Fibroblast of skin of left quadriceps (primary cell): ENCODE measurements at places on chromosomes 12 and 14.

DNA sequence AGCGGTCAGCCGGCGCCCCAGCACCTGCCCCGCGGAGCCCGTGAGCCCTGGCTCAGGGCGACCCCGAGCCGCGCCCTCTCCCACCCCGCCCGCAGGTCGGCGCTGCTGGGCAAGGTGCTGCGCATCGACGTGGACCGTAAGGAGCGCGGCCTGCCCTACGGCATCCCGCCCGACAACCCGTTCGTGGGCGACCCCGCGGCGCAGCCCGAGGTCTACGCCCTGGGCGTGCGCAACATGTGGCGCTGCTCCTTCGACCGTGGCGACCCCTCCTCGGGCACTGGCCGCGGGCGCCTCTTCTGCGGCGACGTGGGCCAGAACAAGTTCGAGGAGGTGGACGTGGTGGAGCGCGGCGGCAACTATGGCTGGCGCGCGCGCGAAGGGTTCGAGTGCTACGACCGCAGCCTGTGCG, 14.4 kb downstream of the HHIPL1 start:
- no peak for DNase-seq

GRCh38 chr14:22646570-22647254, 2.6 kb upstream of the OR6J1 start:
- peak; percentile 67 for DNase-seq

- no peak for DNase-seq
Observed at GRCh38 chr14:105582639-105583038, 56.3 kb downstream of the TMEM121 start.

- DNase-seq = no peak
Observed at GRCh38 chr14:104856157-104856868, 8.8 kb upstream of the CEP170B start.

- no peak for DNase-seq
Observed at GRCh38 chr12:69698054-69698453, 1.0 kb downstream of the BEST3 start.

DNA sequence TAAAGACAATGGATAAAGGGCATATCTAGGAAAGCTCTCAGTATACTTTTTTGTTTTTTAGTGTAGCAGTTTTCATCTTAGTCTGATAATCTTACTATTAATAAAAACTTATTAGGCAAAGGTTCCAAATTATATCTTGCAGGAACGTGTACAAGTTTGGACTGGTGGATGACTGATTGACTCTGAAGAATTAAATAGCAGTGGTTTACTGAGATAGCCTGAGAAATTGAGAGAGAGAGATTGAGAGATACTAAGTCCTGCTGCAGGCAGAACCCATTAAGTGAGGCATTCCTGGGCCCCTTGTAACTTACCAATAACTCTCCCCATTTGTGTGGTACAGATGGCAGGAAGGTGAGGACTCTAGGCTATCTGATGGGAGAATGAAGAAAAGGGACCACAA, 80.2 kb upstream of the SLC38A2 start:
- no peak for DNase-seq

DNA sequence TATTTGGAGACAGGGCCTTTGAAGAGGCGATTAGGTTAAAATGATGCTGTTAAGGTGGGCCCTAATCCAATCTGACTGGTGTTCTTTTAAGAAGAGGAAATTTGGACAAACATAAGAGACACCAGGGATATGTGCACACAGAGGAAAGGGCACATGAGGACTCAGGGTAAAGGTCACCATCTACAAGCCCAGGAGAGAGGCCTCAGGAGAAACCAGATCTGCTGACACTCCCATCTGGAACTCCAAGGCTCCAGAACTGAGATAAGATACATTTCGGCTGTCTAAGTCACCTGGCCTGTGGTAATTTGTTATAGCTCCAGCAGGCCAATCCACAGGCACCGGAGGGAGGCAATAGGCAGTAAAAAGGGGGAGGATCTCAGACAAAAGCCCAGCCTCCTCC, 48.6 kb downstream of the KICS2 start:
- DNase-seq = no peak

DNA sequence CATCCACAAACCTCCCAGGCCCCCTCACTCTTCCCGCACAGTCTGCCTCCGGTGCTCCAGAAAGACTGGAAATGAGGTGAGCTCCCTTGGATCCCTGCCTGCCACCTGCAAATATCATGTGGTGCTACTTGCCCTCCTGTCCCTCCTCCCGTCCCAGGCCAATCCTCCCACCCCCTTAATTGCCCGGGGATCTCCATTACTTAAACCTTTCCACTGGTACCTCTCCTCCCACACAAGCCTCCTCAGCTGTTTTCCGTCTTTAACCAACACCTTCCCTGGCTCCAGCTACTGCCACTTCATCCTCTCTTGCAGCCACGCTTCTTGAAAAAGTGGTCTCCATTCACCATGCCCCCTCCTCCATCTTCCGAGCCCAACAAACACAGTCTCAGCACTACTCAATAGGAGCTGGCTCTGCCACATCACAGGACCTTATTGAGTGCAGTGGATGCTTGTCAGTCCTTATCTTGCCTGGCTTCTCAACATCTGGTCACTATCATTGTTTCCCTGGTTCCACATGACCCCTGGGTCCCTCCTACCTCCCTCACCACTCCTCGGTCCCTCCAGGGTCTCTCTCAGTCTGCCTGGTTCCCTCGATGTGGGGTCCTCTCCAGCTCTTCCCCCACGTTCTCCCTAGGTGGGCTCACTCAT, 11.5 kb downstream of the FAIM2 start:
- no peak for DNase-seq

DNA sequence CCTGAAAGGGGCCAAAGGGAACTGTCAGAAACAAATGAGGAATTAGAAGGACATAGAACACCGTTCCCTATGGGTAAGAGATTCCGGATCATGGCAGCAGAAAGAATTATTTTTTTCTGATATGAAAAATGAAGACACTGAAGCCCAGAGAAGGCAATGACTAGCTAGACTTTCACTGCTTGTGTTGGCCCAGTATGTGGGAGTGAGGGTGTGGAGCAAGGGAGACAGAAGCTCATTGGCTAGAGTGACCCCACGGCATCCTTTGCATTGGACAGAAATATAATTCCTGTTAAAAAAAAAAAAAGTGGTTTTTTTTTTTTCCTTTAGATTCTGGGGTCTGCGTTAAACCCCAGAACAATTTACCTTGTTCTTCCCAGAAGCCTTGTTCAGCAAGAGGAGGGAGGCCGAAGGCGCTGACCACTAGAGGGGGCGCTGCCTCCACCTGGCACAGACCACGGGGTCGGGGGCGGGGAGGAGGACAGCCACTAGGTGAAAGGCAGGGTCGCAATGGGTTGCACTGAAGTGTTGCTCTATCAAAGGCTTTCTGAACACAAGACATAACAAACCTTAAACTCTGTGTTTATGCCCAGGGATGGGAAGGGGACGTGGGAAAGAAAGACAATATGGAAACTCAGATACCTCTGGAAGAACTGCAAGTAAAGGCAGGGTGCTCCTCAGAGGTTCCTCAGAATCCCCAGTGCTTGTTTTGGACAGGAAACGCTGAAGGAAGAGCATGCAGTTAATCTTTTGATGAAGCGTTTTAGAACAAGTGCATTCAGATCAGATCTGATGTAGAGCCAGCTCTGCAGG, 156.8 kb downstream of the KCNA5 start:
- no peak for DNase-seq

- no peak for DNase-seq
Observed at GRCh38 chr14:50335389-50335788, 23.3 kb downstream of the DMAC2L start.

DNA sequence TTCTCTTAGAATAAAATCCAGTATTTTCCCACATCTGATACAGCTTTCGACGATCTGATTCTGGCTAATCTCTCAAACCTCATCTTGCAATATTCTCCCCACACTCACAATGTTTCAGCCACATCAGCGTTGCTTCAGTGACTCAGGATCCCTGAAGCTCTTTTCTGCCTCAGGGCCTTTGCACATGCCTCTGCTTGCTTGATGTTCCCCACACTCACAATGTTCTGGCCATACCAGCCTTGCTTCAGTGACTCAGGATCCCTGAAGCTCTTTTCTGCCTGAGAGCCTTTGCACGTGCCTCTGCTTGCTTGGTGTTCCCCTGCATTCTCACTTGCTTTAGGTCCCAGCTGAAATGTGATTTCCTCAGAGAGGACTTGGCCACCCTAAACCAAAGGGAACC, 2.6 kb downstream of the C12orf42 start:
- DNase-seq = no peak

DNA sequence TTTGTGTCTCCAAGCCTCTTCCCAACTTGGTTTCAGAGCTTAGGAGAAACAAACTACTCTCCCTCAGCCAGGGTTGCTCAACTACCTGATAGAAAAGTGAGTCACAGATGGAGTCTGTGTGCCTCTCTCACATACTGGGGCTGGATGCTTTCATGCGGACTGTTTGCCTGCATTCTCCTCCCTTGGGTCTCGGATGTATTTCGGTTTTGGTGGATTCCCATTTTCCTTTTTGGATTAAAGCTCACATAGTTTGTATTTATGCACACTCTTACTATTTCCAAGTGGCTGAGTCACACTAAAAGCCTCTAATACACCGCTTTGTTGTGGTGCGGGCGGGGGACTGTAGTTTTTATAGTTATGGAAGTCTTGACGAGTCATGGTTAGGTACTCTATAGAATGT, 505.4 kb downstream of the LRFN5 start:
- peak; percentile 25 for DNase-seq

- DNase-seq = no peak
Observed at GRCh38 chr14:95840094-95840700, 36.4 kb upstream of the TUNAR start.

DNA sequence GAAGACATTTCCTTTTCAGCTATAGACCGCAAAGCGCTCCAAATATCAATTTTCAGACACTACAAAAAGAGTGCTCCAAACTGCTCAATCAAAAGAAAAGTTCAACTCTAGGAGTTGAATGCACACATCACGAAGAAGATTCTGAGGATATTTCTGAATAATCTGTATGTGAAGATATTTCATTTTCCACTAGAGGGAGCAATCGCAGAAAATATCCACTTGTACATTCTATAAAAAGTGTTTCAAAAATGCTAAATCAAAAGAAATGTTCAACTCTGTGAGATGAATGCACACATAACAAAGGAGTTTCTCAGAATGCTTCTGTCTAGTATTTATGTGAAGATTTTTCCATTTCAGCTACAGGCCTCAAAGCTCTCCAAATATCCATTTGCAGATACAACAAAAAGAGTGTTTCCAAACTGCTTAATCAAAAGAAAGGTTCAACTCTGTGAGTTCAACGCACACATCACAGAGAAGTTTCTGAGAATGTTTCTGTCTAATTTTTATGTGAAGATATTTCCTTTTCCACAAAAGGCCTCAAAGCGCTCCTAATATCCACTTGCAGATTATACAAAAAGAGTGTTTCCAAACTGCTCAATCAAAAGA, 643.8 kb upstream of the ALG10B start:
- DNase-seq = no peak

- DNase-seq = no peak
Observed at GRCh38 chr12:64538121-64538520, 72.2 kb upstream of the RASSF3 start.

DNA sequence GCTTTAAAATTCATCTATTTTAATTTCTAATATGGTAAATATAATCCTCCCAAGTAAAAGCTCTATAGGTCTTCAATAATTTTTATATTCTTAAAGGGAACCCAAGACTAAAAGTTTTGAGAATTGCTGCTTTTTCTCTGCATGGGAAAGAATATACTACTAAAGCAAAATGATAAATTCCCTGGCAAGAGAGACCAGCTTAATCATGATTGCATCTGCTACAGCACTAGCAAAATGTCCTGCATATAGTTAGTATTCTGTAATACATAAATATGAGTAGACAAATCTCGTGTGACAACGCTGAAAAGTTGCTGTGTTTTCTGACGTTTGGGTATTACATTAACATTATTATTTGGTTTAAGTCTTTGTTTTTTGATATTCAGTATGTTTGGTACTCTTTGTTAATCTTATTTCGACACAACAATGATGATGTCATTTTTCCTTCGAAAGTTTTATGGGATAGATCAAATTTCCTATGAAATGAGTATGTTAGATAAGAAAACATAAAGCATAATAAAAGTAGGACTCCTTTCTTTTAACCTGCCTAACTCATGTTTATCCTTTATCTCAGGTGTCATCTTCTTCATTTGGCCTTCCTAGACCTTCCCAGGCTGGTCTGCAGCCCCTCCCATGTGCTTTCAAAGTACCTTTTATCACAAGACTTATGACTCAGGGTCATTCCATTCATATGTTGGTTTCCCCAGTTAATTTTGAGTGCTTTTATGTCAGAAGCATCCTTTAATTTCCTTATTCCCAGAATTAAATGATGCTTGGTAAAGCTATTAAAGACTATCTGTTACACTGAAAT, 321.9 kb downstream of the RAD51B start:
- no peak for DNase-seq

DNA sequence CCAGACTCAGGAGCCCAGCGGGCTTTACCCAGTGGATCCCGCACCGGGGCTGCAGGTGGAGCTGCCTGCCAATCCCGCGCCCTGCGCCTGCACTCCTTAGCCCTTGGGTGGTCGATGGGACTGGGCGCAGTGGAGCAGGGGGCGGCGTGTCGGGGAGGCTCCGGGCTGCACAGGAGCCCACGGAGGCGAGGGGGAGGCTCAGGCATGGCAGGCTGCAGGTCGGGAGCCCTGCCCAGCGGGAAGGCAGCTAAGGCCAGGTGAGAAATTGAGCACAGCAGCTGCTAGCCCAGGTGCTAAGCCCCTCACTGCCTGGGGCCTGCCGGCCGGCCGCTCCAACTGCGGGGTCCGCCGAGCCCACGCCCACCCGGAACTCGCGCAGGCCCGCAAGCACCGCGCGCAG, 50.1 kb downstream of the RMST start:
- no peak for DNase-seq

DNA sequence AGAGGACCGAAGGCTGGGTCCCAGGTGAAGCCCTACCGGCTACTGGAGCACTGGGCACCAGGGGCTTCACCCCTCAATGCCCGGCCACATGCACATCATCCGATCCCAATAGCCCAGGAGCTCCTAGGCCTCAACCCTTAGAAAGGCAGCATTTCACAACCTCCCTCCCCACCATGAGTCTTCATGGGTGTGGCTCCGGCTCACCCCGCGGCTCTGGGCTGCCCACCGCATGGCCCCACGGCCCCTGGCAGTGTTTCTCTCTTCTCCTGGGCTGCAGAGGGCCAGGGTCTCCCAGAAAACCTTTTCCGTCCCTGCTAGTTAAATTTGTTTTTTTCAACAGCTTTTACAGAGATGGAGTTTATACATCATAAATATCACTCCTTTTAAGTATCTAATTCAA, 28.6 kb upstream of the DLK1 start:
- no peak for DNase-seq

- DNase-seq = no peak
Observed at GRCh38 chr14:99189201-99189801, 82.7 kb downstream of the BCL11B start.

DNA sequence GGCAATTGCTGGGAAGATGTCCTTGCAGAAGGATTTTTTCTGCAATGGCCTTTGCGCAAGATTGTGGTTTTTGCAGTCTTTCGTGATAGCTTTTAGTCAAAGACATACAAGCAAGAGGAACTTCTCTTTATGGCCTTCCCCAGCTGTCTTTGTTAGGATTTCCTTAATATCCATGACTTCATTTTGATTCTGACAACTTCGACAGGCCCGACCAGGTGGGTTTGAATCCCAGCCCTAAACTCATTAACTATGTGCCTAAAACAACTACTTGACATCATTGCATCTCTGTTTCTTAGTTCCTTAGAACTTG, 13.3 kb upstream of the VRK1 start:
- DNase-seq = no peak
